HT1080 (cell line): ENCODE measurements at places on chromosomes 7 and 10. TPM values are rescaled to one million over a fixed set of nuclear protein-coding genes. Genes with fewer than 3 reads are reported as not detected.

The ADAM8 gene
- 1.6 and 4.2 TPM in 2 replicates for total RNA-seq

The EBLN1 gene
- 0.29 TPM in 1 of 2 replicates, not detected in the other for total RNA-seq

The CTAGE6 gene
- not detected in 2 replicates for total RNA-seq

The SFRP5 gene
- total RNA-seq: not detected in 2 replicates

The ODAD2 gene
- total RNA-seq: 5.3 and 5.6 TPM in 2 replicates
